Mesothelial cell of epicardium (in vitro differentiated cells): ENCODE measurements at places on chromosomes 5 and 9. TPM values are rescaled to one million over a fixed set of nuclear protein-coding genes. Genes with fewer than 3 reads are reported as not detected.
A peak's percentile ranks its signal among the peaks of the same experiment; 100 is the strongest.

The SH3GL2 gene
- total RNA-seq, result 0.34 to 0.51 TPM (median 0.38 TPM) in 3 replicates

DNA sequence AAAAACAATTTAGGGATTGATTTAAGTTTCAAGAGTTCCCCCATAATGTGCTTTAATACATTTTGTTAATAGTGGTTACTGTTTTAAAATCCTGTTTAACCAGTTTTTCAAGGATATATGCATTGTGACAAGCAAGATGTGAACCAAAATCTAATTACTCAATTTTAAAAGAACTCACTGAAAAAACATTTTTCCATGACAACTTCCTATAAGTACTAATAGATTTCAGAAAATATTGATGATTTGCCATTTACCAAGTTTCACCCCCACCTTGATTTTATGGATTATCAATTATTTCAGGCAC lies 4.9 kb upstream of the DNAJC21 start:
- H3K27ac ChIP-seq, result peak overlapping the region; percentile 37
- H3K4me3 ChIP-seq, result no peak overlapping the region
- DNase-seq, result no peak
- H3K27me3 ChIP-seq, result no peaks in the 10 kb centered on the region

DNA sequence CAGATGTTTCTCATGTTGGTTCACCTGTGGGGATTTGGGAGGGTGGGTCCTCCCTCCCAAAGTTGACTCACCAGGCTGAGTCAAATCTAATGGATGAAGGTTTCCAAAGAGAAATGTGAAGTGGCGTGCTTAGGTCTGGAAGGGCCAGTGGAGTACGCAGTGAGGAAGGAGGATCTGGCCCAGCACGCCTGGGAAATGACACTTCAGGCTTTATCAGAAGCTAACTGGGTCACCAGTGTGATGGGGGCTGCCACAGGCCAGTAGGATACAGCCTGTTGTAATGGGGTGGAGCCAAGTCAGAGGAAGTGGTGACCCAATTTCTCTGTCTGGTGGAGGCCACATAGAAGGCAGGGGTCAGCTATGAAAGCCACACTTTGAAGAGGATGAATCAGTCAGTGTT lies 18.0 kb downstream of the POLR1E start:
- no peak for DNase-seq
- H3K36me3 ChIP-seq, result peaks cover 36% of the 10 kb centered on the region
- no peak overlapping the region for H3K4me3 ChIP-seq
- H3K4me1 ChIP-seq, result no peaks in the 10 kb centered on the region
- no peak overlapping the region for H3K27ac ChIP-seq

DNA sequence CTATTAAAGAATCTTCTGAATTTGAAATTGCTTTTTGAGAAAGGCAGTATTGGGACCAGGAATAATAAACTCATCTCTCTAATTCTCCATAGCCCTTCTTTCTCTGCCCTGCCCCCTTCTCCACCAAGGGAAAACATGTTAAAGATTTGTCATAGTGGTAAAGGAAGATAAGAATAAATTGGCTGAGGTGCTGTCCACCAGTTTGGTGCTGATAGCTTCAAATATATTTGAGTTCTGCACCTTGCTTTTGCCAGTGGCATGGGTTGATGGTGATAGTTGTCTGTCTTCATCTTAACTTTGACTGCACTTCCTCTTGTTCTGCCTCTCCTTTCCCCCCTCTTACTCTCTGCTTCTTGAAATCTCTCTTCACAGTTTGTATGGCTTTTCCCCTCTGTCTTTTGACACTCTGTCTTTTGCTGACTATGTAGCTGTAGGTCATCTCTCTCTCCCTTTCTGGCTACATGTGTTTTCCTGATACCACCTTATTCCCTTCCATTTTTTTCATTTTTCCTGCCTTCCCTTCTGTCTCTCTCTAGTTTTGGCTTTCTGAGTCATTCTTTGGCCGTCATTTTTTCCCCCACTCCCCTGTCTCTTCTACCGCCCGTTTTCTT lies 56.6 kb downstream of the NDUFS4 start:
- H3K27ac ChIP-seq, result no peak overlapping the region
- H3K4me1 ChIP-seq, result peaks cover 15% of the 10 kb centered on the region
- no peak for DNase-seq
- H3K27me3 ChIP-seq, result no peaks in the 10 kb centered on the region
- H3K36me3 ChIP-seq, result peaks cover 1% of the 10 kb centered on the region

DNA sequence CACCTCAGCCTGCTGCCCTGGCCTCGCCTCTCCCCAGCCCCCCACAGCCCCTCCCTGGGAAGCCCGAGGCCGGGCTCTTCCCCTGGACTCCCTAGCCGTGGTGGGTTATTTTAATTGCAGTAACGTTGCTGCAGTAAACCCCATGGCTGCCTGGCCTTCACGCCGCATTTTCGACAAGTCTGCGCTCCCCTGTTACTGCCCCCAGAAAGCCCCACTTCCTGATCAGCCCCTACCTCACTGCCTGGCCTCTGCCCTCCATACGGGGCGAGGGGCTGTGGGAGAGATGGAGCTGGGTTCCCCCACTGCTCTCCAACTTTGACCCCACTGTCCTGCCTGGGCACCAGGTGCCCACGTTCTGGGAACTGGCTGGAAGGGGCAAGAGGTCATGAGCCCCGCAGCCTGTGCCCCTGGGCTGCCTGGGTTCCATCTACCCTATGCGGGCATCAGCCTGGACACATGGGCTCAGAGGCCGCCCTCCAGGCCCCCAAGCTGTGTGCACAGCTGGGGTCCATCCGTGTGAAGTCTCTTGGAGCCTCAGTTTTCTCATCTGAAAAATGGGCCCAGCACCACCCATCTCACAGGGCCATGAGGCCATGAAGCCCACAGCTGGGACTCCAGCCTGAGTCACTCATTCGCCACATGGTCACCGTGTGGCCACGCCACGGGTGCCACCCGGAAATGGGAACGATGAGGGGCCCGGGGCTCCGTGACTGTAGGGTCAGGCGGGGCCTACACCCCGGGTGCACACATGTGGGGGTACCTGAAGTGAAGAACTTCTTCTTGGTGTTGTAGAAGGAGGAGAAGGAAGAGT lies 11.5 kb downstream of the EGFL7 start:
- H3K36me3 ChIP-seq, result peaks cover 1% of the 10 kb centered on the region
- peak overlapping the region; percentile 16 for H3K27ac ChIP-seq
- no peaks in the 10 kb centered on the region for H3K4me1 ChIP-seq
- H3K27me3 ChIP-seq, result no peaks in the 10 kb centered on the region

The CDKN2B gene
- total RNA-seq, result 40.3 to 47.6 TPM (median 45.2 TPM) in 3 replicates

The GKAP1 gene
- 7.6 to 9.6 TPM (median 8.6 TPM) in 3 replicates for total RNA-seq

The DMRT3 gene
- 2.1 to 3.3 TPM (median 2.5 TPM) in 3 replicates for total RNA-seq

The OR1L4 gene
- not detected in 3 replicates for total RNA-seq

The SVEP1 gene
- 44.5 to 47.2 TPM (median 45.2 TPM) in 3 replicates for total RNA-seq

The TNC gene
- 20.1 to 22.8 TPM (median 21.5 TPM) in 3 replicates for total RNA-seq

- H3K4me3 ChIP-seq, result no peak overlapping the region
- no peaks in the 10 kb centered on the region for H3K36me3 ChIP-seq
- H3K27ac ChIP-seq, result no peak overlapping the region
- no peaks in the 10 kb centered on the region for H3K27me3 ChIP-seq
These were observed 78.3 kb upstream of the SEMA6A start for GRCh38 chr5:116652903-116653302.

- H3K36me3 ChIP-seq, result peaks cover 3% of the 10 kb centered on the region
- no peak overlapping the region for H3K4me3 ChIP-seq
- H3K27ac ChIP-seq, result no peak overlapping the region
- peaks cover 20% of the 10 kb centered on the region for H3K4me1 ChIP-seq
- no peaks in the 10 kb centered on the region for H3K27me3 ChIP-seq
These were observed 142.9 kb upstream of the MSX2 start for GRCh38 chr5:174581479-174581878.

DNA sequence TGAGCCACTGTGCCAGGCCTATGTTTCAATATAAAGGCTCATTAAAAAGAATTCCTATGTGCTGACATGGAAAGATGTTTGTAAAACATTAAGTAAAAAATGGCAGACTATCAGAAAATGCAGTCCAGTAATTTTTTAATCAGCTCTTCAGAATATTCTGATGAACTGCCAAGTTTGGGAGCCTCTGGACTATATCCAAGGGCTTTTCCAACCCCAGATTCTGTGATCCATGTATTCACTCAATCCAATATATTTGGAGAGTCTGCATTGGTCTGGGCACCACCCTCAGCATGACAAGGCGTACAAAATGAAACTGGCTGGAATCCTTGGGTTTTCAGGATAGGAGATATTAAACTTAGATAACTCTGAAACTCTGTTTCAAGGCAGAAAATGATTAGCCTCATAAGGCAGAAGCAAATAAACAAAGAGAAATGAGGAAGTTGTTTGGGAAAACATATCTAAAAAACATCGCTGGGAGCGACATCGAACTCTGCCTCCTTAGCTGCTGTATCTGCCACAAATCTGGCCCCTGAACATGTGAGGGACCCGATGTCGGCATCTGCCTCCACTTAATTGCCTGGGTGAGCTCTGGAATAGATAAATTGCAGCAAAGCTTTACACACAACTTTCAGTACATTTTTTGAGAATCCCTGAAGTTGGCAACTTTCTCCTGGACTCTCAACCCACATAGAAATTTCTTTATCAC lies 14.4 kb downstream of the PDE6A start:
- H3K27me3 ChIP-seq, result no peaks in the 10 kb centered on the region
- peak overlapping the region; percentile 8 for H3K27ac ChIP-seq
- no peak for DNase-seq
- H3K4me3 ChIP-seq, result no peak overlapping the region
- H3K4me1 ChIP-seq, result peaks cover 10% of the 10 kb centered on the region
